ENCODE measurements at places on chromosomes 3 and 15.

DNA sequence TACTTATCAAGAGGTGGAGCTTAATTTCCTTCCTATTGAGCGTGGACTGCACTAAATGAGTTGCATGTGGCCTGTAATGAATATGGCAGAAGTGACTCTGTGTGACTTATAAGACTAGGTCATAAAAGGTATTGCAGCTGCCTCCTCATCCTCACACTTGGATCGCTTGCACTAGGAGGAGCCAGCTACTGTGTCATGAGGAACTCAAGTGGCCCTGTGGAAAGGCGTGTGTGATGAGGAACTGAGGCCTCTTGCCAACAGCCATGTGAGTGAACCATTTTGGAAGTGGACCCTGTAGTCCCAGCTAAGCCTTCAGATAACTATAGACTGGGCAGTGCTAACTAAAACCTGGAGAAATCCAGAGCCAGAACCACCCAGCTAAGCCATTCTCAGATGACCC is 7.1 kb upstream of the SLC30A4 start:
- no peak for DNase-seq

GRCh38 chr3:127446756-127447155 is 143.8 kb downstream of the TPRA1 start:
- DNase-seq = no peak

DNA sequence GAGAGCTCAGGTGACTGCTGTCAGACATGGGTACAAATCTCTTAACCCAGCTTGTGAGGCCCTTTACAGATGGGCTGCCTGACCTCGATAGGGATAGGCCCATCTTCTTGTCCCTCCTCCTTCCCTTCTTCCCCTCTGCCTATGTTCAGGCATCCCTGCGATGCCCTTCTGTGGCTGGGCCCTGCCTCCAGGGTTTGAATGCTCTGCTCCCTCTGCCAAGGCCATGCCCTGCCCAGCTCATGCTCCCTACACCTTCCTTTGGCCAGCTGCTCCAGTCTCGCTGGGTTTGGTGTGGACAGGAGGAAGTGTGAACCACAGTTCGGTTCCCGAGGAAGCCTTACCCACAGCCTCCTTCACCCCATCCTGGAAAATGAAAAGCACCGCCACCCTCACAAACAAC is 4.3 kb downstream of the FYCO1 start:
- no peak for DNase-seq

- no peak for DNase-seq
Measured at GRCh38 chr3:72582211-72582878, 265.9 kb downstream of the SHQ1 start.

- no peak for DNase-seq
Measured at GRCh38 chr3:82088749-82089148, 327.3 kb upstream of the GBE1 start.

DNA sequence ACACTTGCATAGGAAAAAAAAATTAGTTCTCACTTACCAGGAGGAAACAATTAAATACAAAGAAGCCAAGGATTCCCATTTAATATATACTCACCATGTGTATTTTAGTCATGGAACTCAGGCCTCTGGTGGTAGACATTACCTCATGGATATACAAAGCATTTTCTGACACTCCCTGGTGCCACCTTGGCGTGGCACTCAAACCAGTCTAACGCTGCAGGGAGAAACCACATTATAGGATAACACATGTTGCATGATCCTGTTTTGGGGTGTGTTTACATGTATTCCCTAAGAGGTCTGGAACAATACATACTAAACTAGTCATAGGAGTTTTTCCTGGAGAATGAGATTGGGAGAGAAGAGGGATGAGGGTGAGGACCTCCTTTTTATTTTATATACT is 5.9 kb upstream of the RTF1 start:
- no peak for DNase-seq

- DNase-seq = no peak
Measured at GRCh38 chr3:49484471-49484870, 14.4 kb downstream of the DAG1 start.

DNA sequence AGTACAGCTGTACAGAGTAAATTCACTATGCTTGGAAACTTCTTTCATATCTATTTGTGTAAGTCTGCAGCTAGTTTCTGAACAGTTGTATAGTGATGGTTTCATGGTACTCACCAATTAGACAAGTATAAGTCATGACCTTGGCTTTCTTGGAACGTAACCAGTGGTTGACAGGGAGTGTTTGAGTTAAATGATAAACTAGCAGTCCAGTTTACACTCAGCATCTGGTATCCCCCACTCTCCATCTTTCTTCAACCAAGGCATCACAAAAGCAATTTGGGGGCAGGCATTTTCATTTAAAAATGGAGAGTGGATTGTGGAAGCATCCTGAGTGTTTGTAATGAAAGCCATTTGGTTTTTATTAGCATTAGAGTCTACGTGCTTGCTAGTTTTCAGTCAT is 26.0 kb downstream of the MME start:
- no peak for DNase-seq

DNA sequence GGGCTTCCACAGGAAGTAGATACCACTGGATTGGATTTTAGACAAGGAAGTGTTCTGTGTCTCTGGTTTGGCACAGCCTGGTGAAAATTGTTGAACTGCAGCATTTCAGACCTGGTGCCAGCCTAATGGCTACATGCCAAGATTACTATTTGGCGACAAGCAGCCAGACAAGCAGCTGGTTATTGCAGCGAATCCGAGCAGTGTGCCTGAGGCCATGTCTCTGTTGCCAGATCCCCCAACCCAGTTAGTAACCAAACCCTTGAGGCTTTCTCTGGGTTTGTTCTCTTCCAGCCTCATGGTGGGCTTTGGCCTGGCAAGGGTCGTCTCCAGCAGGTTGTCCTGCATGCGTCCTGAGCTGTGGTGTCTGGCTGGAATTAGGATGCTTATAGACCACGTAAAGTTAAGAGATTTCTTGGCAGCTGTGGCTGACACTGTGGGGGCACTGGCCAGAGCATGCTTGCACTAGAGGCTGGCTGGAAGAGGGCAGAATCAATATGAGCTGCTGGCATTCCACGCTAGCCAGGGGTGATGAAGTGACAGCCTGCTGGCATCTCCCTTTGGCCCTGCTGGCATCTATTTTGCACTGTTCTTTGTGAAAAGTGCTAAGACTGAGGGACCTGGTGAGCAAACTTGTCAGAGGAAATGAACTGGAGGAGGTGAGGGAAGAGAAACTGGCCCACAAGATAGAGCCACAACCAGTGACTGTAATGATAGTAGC is 172.6 kb downstream of the RBMS3 start:
- DNase-seq = no peak

- DNase-seq = peak; percentile 86
Measured at GRCh38 chr15:95132774-95133173, 901.4 kb downstream of the MCTP2 start.

- DNase-seq = no peak
Measured at GRCh38 chr3:126960604-126960995, 22.3 kb upstream of the PLXNA1 start.

- DNase-seq = no peak
Measured at GRCh38 chr3:86774082-86774691, 216.8 kb downstream of the VGLL3 start.

DNA sequence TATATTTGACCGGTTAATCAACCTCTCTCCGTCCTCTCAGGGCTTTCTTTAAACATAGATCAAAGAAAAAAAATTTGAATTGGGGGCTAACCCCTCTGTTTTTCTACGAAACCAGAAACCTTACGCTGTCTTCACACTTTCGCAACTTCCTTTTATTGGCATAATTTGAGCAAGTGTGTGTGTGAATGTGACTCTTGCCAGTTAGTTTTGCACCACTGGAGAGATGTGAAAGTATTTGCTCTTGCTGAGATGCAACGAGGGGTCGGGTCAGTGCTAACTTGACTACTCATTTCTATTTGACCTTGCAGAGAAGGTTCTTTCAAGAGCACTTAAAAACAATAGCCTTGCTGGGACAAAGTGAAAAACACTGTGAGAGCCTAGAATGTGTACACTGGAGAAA is 81.2 kb downstream of the FAM43A start:
- DNase-seq = no peak

DNA sequence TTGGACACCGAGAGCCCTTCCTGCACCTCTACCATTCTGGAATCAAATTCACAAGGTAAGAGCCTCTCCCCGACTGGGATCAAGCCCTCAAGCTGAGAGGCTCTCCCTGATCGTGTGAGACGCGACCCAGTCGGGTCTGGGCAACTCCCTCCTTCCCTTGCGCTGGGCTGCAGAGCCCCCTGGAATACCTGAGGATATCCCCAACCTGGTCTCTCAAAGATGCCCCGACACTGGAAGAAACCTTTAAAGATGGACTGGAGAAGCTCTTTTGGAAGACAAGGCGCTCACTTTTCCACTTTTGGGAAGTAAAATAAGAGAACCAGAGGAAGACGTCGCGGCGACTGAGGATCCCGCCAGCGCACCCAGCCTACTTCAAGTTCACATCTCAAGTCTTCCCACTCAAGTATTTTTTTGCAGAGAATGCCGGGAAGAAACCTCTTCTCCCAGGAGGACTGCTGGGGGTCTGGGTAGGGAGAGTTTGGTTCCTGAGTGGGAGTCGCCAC is 33.8 kb downstream of the ZIC4 start:
- no peak for DNase-seq

GRCh38 chr3:53155760-53156159 is 5.2 kb upstream of the PRKCD start:
- DNase-seq = no peak

- no peak for DNase-seq
Measured at GRCh38 chr15:92611995-92612745, 43.4 kb downstream of the FAM174B start.

DNA sequence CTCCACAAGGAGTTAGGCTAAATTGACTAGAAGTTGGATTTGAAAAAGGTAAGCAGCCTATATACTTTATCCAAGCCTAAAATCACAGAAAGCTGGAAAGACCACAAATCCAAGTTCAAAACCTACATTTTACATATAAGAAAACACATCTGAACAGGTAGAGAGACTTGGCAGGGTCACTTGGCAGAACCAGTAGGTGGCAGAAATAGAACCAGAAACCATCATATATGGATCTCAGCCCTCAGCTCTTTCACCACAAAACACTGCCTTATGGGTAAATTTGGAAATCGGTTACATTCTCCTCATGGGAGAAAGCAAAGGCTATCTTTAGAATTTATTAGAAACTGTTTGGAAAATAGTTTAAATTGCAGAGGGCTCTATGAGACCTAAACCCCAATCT is 44.2 kb downstream of the MKRN2 start:
- DNase-seq = no peak

- DNase-seq = no peak
Measured at GRCh38 chr15:90003736-90004135, 2.6 kb downstream of the ZNF710 start.
